ENCODE measurements at places on chromosomes 6 and 20.
A peak's percentile ranks its signal among the peaks of the same experiment; 100 is the strongest.

DNA sequence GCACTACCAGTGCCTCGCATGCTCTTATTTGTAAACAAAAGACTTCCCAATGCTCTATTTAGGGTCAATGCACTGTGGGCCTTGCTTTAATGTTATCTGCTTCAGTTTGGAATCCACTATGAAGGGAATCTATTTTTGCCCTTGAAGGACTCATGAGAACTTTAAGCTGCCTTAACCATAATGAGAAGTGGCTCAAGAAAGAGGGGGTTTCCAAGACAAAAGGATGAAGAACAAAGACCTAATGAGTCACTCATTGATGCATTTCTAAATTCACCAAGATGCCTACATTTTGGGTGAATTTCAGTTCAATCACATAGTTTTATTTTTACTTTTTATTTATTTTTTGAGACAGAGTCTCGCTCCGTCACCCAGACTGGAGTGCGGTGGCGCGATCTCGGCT, 228.2 kb downstream of the LY86 start:
- no peak for DNase-seq

DNA sequence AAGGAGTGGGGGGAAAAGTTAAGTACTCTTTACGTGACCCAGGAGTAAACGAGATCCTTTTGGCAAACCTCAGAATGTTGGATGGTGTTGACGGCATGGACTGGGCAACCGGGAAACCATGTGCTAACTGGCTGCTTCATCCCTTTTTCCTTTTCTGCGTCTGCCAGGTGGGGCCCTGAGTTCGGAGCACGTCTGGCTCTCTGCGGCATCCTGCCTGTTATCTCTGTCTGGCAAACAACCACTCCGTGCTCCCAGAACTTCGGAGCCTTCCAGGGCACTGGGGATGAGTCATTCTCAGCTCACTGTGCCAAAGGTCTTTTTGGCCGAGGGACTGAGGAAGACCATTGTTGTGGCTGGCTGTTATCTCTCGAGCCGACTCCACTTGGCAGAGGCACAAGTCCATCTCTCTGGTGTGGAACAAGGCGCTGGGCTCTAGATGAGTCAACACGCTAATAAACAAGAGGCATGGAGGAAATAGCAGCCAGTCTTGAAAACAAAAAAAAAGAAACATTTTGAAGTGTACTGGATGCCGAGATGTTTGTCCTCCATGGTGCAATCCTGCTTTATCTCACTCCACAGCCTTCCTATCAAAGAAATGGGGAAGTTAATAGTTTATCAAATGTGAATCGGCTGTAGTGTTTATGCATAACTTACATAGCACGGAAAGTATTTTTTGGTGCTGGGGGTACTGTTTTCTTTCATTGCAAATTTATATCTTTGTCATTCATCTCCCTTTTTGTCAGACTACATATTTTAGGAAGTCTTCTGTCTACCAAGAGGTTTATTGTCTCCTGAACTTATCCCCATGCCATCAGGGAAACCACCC, 64.6 kb upstream of the TXNDC5 start:
- DNase-seq, result peak; percentile 98

DNA sequence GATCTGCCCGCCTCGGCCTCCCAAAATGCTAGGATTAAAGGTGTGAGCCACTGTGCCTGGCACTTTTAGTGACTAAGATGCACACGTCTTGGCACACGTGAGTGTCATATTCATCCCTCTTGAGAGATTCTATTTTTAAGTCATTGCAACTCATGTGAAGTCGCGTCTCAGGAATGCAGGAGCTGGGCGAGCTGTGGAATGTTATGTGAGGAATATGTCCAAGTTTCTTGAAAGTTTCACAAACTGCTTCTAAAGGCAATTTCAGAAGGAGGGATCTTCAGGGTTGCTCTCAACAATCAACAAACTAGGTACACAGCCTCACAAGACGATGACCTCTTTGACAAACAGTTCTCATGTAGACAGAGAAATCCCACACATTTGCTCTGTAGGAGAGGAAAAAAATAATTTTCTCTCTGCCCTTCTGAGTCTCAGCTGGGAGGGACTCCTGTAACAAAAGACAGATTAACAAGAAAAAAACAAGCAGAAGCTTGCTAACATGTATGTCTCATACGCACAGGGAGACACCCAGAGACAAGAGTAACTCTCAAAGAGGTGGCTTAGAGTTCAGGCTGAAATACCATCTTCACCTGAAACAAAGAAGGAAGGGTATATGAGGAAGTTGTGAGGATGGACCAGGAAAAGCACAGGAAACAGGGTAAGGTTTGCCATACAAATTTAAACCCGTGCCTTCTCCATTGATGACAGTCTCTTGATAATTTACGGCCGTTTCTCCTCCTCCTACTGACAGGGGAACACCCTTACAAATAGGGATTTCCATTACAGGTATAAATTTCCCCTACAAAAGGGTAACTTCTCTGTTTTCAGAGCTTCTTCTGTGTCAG, 45.3 kb upstream of the FAM50B start:
- DNase-seq, result no peak

- no peak for DNase-seq
Measured at GRCh38 chr6:4675121-4675520, 101.1 kb upstream of the CDYL start.

Measured in hematopoietic multipotent progenitor cell treated with erythropoietin and hydrocortisone succinate and interleukin-3 and kit ligand, for 6 days (in vitro differentiated cells).